Smooth muscle cell of the pulmonary artery (primary cell): ENCODE measurements at places on chromosomes 12 and 14. TPM values are rescaled to one million over a fixed set of nuclear protein-coding genes. Genes with fewer than 3 reads are reported as not detected.

The GLT8D2 gene
- total RNA-seq = 41.9 and 43.5 TPM in 2 replicates

The DENND5B gene
- 10.9 TPM in 2 replicates for total RNA-seq

The OAS2 gene
- total RNA-seq = 2.5 and 4.2 TPM in 2 replicates

The CD163L1 gene
- total RNA-seq = 0.43 and 2.6 TPM in 2 replicates

The CIROP gene
- 0.13 TPM in 1 of 2 replicates, not detected in the other for total RNA-seq

The EML1 gene
- 59.8 and 93.1 TPM in 2 replicates for total RNA-seq

The LIN7A gene
- 4.1 and 26.8 TPM in 2 replicates for total RNA-seq

The CPSF6 gene
- 20.8 and 23.0 TPM in 2 replicates for total RNA-seq

The PTGDR gene
- 0.30 and 2.6 TPM in 2 replicates for total RNA-seq

The NDRG2 gene
- 0.50 and 1.0 TPM in 2 replicates for total RNA-seq

The ZBTB42 gene
- total RNA-seq = 2.7 and 5.8 TPM in 2 replicates

The MYRFL gene
- total RNA-seq = 0.07 TPM in 1 of 2 replicates, not detected in the other

The MIP gene
- 0.13 TPM in 1 of 2 replicates, not detected in the other for total RNA-seq

The GDF11 gene
- total RNA-seq = 12.2 and 15.3 TPM in 2 replicates

The SCNN1A gene
- total RNA-seq = 0.07 TPM in 1 of 2 replicates, not detected in the other

The TAS2R43 gene
- total RNA-seq = 2.1 TPM in 1 of 2 replicates, not detected in the other

The ITGB7 gene
- total RNA-seq = 0.40 and 0.52 TPM in 2 replicates

The DPF3 gene
- total RNA-seq = 5.3 and 9.3 TPM in 2 replicates

The CLEC1A gene
- not detected in 2 replicates for total RNA-seq

The CELA1 gene
- total RNA-seq = not detected in 2 replicates

The KLRC3 gene
- not detected in 2 replicates for total RNA-seq

The TAS2R9 gene
- not detected in 2 replicates for total RNA-seq

The SLC2A14 gene
- total RNA-seq = 0.13 TPM in 1 of 2 replicates, not detected in the other

The SRRM4 gene
- not detected in 2 replicates for total RNA-seq

The DNAI7 gene
- total RNA-seq = 0.20 and 0.53 TPM in 2 replicates

The P2RX2 gene
- total RNA-seq = not detected in 2 replicates

The NELL2 gene
- 0.23 TPM in 1 of 2 replicates, not detected in the other for total RNA-seq

The IL26 gene
- total RNA-seq = 0.13 and 2.0 TPM in 2 replicates

The USP44 gene
- total RNA-seq = 0.69 and 1.8 TPM in 2 replicates
